Activated CD4-positive, alpha-beta memory T cell treated with anti-CD3 and anti-CD28 coated beads, Interleukin-2, amount 10 ng/mL, durations not matched to agents 7 days and 5 days (primary cell): ENCODE measurements at places on chromosomes 13 and 19.
A peak's percentile ranks its signal among the peaks of the same experiment; 100 is the strongest.

DNA sequence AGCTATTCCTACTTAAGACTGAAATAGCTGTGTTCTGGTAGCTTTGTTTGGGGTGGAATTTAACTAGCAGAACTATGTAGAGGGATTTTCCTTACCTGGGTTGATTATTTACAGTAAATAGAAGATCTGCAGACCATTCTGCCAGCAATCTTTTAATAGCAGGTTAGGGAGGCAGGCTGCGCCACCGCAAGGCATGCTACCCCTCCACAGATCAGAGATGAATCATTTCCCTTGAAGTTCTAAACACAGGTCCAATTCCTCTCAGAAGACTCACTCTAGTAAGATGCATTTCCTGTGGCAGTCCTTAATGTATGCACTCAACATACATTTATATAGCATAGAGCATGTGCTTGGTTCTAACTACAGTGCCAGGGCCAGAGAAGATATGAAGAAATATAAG, 109.0 kb downstream of the TNFRSF19 start:
- peak; percentile 37 for DNase-seq

- no peak for DNase-seq
These were observed 81.2 kb downstream of the TBC1D4 start for GRCh38 chr13:75400775-75401174.

- no peak for DNase-seq
These were observed 34.7 kb upstream of the SEMA6B start for GRCh38 chr19:4594201-4594600.

DNA sequence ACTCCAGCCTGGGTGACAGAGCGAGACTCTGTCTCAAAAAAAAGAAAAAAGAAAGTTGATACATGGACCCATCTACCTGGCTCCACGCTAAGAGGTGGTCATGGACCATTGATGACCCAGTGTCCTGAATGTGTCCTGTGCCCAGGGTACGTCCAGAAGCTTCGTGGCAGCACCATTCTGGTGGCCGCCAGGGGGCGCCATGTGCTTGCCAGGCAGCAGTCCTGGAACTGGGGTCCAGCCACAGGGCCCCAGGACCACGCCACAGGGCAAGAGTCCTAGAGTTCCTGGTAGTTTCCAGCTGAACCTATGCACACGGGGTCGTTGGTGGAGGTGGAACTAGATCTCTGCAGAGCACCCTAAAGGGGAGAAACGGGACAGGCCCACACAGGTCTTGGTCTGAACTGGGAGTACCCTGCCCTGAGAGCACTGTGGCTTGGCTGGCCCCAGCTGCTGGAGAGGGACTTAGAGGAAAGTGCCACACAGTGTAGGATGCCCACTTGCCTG, 19.9 kb upstream of the FBXO27 start:
- DNase-seq = peak; percentile 69

GRCh38 chr13:104289400-104289799, 1223.2 kb upstream of the SLC10A2 start:
- DNase-seq = no peak

GRCh38 chr13:108618233-108618632, 11.2 kb upstream of the MYO16 start:
- DNase-seq = no peak
